ENCODE measurements at places on chromosomes 3 and 15.

- DNase-seq: no peak
Observed at GRCh38 chr3:69294014-69294766, 91.7 kb downstream of the FRMD4B start.

- DNase-seq: no peak
Observed at GRCh38 chr3:37544869-37545352, 316.8 kb upstream of the CTDSPL start.

DNA sequence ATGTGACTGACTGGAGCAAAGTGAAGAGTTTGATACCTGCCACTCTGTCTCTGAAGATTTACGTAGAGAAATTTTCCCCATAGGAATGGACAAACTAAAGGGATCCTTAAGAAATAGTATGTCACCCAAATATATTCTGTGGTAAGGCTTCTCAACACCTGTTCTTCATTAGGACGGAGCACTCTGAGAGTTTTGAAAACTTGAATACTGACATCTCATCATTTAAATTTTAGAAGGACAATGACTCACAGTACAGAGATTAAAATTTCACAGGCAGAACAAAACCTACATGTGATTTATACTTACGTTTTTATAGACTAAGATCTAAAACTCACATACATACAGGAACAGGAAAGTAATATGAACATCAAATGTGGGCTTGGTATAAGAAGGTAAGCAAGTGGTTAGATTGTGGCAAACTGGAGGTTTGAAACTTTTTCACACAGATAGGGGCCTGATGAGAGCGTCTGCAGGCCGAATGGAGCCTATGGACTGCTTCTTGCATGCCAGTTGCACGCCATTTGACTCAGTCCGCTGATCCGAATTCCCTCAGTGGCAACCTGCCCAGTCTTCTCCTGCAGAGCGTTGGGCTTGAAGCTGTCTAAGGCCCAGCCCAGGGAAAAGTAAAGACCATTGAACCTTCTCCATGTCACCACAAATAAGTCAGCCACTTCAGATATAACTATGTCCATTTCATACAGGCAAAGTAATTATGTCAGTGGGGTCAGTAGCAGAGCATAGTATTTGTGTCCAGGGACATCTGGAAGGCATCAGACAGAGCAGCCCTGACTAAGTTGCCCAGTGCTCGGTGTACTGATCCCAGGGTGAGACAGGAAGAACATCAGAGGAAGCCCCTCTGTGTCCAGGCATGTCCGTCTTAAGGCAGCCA lies 45.7 kb downstream of the ZBTB38 start:
- no peak for DNase-seq

DNA sequence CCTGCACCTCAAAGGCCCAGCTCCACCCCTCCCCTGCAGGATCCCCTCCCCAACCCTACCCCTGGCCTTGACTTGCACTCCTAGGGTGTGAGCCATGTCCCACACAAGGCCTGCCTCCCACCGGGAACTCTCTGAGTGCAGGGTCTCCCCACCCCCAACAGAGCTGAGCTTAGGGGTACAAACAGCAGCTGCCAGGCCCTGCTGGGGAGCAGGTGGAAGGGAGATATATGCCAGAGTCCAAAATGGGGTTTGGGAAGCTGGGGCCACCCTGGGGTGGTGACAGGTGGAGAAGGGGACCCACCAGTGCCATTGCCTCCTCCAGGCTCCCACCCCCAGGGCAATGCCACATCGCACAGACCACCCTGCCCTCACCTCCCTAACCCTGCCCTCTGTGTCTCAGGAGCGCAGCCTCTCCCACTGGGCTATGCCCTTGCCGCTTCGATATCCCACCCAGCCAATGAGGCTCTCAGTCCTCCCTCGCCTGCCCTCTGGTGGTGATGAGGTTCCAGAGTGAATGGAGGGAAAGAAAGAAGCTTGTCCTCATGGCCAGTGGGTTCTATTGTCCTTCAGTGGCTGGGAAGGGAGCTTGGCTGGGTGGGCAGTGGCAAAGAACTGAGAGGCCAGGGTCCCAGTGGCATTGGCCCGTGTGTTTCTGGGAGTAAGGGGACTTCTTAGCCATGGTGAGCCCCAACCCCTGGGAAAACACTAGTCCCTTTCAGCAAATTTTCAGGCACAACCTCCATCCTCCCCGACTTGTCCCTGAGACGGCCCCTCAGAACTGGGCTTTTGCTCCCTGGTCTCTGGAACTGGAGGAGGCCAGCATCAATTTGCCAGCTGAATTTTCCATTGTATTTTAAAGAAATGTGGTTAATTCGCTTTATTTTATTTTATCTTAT lies 46.8 kb downstream of the CYP11A1 start:
- no peak for DNase-seq

DNA sequence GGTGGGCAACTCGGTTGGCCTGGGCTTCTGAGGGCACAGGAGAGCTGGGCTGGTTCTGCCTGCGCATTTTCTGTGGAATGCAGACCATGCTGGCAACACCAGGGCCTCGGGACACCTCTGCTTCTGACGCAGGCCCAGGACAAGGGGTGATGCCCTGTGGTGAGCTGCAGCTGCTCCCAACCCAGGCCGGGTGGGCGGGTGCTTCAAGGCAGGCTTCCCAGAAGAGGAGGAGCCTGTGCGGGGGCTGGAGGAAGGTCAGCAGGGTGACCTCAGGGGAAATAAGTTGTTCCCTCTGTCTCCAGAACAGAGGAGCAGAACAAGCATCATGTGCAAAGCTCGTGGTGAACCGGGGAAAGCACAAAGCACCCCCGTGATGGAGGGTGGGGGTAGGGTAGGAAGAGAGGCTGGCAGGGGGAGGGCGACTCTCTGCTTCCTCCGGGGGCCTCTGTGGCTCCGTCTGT lies 11.0 kb upstream of the PLXNA1 start:
- no peak for DNase-seq
